ENCODE measurements at places on chromosomes 4 and X.

- no peak for DNase-seq
Observed at GRCh38 chr4:72909461-72909860, 160.1 kb downstream of the COX18 start.

DNA sequence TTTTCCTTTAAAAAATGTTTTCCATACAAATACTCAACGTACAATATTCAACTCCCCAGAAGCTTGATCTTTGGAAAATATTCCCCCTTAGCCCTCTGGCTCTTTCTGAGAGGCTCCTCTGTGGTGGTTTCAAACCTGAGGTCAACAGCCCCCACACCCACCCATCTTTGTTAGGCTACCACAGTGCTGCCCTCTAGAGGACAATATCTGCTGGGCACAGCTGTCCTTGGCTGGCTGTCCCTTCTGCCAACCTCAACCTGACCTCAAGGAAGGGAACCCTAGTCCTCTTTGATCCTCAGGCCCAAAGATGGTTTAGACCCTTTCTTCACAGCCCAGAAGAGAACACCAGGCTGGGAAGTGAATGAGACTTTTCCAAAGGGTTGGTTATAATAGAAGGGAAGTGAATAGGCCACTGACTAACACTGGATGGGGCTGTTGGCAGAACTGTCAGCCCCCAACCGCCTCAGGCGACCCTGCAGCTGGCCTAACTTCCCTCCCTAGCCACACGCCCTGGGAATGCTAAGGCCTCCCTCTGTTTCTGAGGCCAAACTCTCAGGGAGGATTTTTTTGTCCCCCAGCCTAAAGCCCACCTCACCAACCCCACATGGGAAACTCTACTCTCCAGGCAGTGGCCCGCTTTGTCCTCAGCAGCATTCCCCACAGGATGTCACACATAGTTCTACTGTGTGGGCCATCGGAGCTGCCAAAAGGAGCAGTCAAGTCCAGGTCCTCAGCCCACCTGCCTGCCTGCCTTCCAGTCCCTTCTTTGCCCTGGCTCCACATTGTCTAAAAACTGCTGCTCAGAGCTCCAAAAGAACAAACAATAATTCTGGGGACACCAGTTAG lies 34.3 kb downstream of the NYX start:
- no peak for DNase-seq

GRCh38 chrX:131288738-131289511 lies at the start of gene IGSF1:
TSS of gene IGSF1 (minus strand) at chrX:131289306. CDS start at chrX:131286674, 2,632 bp downstream.
- peak; percentile 67 for DNase-seq

DNA sequence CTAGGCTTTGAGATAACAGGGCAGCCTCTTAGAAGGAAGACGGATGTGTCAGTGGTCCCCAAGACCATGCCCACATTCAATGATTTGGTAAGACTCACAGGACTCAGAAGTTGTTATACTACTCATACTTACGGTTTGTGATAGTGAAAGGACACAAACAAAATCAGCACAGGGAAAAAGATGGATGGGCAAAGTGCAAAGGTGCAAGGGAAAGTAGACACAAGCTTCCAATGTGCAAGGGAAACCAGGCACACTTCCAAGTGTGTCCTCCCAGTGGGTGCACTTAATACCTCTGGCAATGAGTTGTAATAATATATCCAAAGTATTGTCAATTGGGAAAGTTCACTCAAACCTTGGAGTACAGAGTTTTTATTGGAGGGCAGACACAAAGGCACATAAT lies 53.8 kb upstream of the VCX start:
- DNase-seq = no peak

DNA sequence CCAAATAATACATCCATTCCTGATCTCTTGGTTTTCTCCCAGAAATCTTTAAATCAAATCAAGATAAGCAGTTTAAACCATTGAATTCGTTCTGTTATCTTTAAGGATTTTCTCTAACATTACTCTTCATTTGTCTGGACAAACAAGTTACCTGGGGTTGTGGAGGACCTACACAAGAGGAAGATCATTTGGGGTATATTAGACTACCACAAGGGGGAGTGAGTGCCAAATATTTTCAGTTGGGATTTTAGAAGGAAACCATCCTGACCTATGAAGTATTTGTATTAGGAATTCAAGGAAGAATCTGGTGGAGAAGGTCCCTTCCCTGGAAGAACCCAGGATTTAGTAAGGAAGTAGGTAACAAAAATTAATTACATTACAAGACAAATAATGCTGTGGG lies 12.0 kb upstream of the DCHS2 start:
- no peak for DNase-seq

GRCh38 chrX:94097868-94098267 lies 423.9 kb downstream of the FAM133A start:
- DNase-seq = no peak

- DNase-seq = no peak
Observed at GRCh38 chr4:156892805-156893204, 78.8 kb downstream of the PDGFC start.

DNA sequence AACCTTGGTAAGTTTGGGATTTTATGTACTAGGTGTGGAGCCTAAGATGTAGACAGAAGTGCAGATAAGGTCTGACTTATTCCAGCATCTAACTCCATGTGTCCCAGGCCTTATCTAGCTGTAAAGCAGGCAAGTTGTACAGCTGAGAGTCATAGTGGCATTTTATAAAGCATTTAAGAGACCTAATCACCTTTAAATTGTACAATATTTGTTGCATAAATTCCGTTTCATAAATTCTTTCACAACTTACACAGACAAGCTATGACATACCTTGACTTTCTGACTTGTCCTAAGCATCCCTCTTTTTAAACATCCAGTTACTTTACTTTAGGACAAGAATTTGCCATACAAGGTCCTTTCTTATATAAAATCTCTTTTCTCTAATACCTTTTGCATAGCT lies 11.0 kb downstream of the SYAP1 start:
- no peak for DNase-seq

- no peak for DNase-seq
Observed at GRCh38 chr4:165662341-165662740, 210.7 kb upstream of the TLL1 start.

DNA sequence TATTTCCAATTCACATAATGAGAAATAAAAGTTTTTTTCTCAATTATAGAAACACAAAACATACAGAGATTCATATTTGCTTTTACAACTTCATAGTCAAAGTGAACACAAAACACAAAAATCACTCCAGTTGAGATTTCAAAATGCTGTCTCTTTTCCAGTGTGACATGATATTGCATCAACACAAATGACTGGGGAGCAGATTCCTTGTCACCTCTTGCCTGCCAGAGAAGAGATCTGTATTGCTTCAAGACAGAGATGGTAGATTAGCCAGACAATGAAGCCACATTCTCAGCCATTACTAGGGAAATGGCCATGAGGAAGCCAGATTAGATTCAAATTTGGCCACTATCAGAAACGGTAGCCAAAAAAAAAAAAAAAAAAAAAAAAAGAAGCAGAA lies 2313.1 kb upstream of the AGA start:
- DNase-seq = no peak

DNA sequence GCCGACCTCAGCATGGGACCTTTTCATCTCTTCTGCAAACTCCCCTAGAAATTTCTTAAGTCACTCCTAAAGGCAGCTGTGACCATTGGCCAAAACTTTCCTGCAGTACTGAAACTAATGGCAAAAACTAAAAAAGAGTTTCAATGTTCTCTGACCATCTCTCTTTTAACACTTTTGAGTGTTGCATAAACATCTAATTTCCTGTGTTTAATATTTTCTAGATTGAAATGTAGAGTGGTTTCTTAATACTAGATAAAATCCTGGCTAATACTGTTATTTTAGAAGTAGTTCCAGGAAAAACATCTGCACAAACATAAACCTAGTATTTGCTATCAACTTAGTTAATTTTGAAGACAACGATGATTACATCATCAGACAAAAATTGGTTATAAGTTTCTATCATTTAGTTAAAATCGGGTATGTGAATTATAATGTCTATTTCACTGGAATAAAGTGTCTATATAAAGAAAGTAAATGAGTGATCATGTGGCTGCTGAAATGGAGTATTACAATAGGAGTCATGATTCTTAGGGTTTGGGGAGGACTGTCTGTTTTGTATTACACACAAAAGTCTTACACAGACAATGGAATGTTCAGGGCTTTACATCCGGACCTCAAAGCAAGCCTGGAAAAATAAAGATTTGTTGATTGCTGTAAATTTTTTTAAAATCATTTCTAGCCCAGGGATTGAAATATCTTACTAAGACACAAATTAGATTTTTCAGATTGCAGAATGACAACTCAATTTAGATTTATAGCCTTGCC lies 1323.4 kb downstream of the C4orf33 start:
- DNase-seq = no peak

DNA sequence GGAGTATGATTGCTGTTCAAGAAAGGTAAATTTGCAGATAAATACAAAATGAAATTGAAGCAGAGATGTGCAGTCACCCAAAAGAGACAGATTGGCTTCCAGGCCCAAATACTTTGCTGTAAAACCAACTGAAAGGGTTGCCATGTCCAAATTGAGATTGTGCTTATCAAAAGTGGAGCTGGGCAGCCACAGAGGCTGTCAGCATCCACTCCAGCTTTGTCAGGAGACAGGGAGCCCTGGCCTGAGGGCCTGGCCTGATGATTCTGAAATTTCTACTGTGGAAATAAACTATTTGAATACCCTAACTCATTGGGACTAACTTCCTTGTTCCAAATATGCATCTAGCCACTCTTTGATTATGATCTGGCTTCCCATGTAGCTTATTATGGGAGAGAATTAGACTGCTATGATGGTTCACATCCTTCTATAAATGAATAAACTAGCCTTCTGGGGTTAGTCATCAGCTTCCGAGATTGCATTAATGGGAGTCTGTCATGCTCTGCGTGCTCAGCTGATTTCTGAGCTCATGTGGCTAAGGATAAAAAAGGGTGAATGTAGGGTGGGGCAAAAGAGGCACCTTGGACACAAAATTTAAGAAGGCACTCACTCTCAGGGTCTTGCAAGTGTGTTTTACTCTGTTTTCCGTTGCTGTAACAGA lies 48.2 kb downstream of the SLC34A2 start:
- DNase-seq = no peak

DNA sequence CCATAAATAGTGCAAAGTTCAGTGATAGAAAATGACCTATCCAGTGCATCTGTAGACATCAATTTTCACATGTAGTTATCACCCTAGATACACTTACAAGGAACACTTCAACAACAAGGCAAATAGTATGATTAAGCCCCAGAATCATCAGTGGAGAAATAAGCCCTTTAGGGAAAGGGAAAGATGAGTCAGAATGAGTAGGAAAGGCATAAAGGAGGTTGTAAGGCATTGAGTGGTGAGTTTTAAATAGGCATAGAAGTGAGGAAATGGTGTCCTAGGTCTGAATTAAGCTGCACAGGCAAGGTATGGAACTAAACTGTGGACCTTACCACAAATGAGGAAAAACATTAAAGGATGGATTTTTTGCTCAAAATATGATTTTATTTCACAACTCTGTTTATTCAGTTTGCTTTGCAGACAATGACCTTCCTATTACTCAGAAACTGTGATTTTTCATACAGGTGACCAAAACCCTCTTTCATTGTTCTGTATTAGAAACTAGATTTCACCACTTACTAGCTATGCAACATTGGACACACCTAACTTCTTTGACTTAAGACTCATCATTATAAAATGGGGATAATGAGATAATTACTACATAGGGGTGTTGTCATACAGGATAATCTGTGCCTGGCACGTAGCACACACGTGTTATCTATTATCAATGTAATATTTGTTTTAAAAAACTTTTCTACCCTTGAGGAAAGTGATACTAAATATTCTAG lies 57.0 kb upstream of the MAP9 start:
- no peak for DNase-seq

GRCh38 chrX:109793191-109793590 lies 60.1 kb upstream of the ACSL4 start:
- DNase-seq = no peak

GRCh38 chrX:84335121-84335520 lies 147.1 kb upstream of the RPS6KA6 start:
- no peak for DNase-seq

- no peak for DNase-seq
Observed at GRCh38 chrX:48196745-48197201, at the start of gene SSX5. TSS of gene SSX5 (minus strand) at chrX:48196795. CDS start at chrX:48195358, 1,437 bp downstream.

- DNase-seq = no peak
Observed at GRCh38 chr4:95417531-95417930, 131.2 kb downstream of the UNC5C start.

- no peak for DNase-seq
Observed at GRCh38 chrX:13013363-13014110, 30.9 kb downstream of the FAM9C start.

DNA sequence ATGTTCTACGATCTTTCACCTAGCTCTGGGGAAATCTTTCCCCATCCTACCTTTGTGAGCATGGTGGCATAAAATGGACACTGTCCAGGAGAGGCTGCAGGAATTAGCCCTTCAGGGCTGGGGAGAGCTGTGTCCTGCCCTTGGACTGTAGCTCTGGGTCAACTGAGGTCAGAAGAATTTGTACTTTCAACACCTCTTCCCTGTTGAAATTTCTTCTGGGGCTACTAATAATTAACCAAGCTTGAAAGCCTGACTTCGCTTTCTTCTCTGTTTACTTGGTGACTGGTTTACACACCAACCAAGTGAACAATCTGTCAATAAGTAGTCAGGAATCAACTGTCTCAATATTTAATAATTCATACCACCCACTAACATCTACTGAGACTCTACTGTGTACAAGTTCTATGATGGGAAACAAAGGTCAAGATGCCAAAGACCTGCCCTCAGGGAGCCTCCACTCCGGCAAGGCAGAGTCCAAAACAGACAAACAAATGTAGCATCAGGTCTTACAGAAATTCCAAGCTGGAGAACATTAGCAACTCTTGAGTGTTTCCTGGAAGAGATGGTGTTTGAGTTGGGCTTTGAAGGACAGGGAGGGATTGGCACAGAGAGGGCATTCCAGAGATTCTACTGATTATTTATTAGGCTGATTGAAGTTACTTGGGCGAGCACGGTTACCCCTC lies 113.1 kb downstream of the ENPP6 start:
- DNase-seq = no peak

- no peak for DNase-seq
Observed at GRCh38 chrX:23494741-23495140, 160.1 kb downstream of the PTCHD1 start.

DNA sequence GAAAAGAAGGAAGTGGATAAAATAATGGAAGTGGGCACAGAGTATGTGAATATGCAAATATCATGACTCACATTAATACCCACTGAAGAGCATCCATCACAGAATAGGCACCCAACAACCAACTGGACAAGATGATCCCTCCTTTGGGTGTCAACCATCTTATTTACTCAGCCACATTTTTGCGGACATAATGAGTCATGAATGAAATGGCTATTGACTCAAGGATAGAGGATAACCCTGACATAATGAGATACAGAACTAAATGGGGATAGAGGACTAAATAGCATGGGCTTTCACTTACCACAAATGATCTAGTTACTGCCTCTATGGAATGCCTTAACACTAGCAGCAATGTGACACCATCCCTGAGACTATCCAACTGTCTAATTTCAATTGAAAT lies 224.7 kb downstream of the ANTXR2 start:
- no peak for DNase-seq

DNA sequence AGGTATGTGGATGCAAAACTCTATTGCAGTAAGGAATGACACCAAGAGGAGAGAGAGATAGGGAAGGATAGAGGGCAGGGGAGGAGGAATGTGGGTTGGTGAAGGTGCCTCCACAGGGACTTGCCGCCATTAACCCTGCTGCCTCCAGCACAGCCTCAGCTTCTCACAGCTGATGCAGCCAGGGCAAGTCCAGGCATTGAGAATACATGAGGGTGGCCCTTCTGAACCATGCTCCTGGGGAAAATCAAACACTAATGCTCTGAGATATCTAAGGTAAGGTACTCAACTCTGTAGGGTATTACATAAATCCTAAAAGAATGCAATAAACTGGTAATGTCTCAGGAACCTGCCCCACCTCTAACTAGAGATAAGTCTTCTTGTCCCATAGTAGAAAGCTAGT lies 28.7 kb downstream of the UGT2B7 start:
- DNase-seq = no peak

All from dorsolateral prefrontal cortex (tissue), 122 donors.